ENCODE measurements at places on chromosomes 12 and 14. TPM values are rescaled to one million over a fixed set of nuclear protein-coding genes. Genes with fewer than 3 reads are reported as not detected.

GRCh38 chr12:93813186-93813585, 136.0 kb downstream of the CRADD start:
- DNase-seq: no peak
- H3K36me3 ChIP-seq: no peaks in the 10 kb centered on the region
- H3K27me3 ChIP-seq: no peaks in the 10 kb centered on the region
- H3K4me1 ChIP-seq: peaks cover 7% of the 10 kb centered on the region

GRCh38 chr12:96521895-96522682, 32.7 kb downstream of the CFAP54 start:
- H3K4me1 ChIP-seq: no peaks in the 10 kb centered on the region
- H3K27me3 ChIP-seq: no peaks in the 10 kb centered on the region
- no peak for DNase-seq
- H3K36me3 ChIP-seq: no peaks in the 10 kb centered on the region
- no peak overlapping the region for H3K27ac ChIP-seq
- H3K4me3 ChIP-seq: no peak overlapping the region

The WASHC3 gene
- total RNA-seq: 45.4 TPM

- no peaks in the 10 kb centered on the region for H3K27me3 ChIP-seq
- H3K36me3 ChIP-seq: no peaks in the 10 kb centered on the region
- no peak overlapping the region for H3K27ac ChIP-seq
- H3K4me3 ChIP-seq: no peak overlapping the region
Observed at GRCh38 chr12:49051373-49051764, 9.2 kb downstream of the KMT2D start.

DNA sequence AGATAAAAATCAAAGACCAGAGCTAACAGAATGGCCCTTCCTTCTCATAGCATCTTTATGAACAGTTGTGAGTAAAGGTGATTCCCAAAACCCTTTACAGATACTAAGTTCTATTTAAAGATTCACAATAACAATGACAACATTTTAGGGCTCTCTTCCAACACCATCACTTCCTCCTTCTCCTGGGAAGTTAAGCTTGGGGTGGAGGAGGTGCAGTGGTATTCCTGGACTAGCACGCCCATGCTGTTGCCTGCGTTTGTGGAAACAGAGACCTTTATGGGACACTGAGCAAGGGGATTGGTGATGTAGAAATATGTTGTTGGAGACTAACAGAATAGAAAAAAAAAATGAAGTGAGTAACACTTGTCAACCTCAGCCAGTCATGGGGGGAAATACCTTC, 22.5 kb downstream of the SYNE2 start:
- H3K4me3 ChIP-seq: no peak overlapping the region
- DNase-seq: no peak
- peaks cover 23% of the 10 kb centered on the region for H3K4me1 ChIP-seq
- H3K27ac ChIP-seq: no peak overlapping the region
- no peaks in the 10 kb centered on the region for H3K27me3 ChIP-seq

DNA sequence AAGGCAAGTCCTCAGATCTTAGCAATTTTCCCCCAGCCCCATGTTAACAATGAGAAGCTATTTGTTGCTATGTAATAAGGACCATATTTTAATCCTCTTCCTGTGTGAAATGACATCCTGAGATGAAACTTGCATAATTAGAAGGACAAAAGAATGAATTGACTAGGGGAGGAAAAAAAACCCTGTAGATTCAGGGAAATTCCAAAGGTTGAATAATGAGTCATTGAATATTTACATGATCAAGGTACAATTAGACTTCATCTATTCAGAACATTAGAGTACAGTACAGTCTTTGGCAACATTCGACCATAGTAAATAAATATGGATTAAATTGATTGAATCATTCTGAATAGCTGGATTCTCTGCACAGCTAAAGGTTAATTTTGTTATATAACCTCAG, 9.4 kb downstream of the MYBPC1 start:
- H3K27me3 ChIP-seq: no peaks in the 10 kb centered on the region
- no peak overlapping the region for H3K27ac ChIP-seq
- DNase-seq: no peak
- no peaks in the 10 kb centered on the region for H3K36me3 ChIP-seq
- no peak overlapping the region for H3K4me3 ChIP-seq

DNA sequence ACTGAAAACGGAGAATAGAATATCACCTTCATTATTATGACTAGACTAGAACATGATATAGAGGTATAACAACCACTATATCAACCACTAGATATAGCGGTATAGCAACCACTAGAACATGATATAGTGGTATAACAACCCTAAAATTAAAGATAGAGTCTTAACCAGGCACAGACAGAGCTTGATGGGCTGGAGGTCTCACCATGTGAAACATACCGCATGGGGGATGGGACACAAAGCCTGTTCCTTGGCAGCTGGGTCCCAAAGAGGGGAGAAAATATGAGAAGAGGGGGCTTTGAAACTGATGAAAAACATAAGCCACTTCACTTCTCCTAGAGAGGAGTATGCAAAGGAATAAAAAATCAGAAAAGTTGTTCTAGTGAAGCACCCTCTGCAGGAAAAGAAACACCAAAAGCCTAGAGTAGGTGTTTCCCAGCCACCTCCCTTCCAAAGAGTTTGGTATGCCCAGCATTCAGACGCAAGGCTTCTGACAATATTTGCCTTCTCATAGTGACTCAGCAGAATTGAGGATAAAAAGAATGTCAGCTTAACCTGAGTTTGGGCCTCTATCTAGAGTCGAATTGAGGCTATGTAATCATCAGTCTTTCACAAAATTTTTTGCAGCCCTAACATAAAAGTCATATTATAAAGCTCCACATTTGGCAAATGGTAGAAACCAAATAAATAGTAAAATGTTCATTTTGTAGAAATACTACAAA, 316.4 kb downstream of the NOVA1 start:
- peaks cover 5% of the 10 kb centered on the region for H3K4me1 ChIP-seq
- H3K27me3 ChIP-seq: no peaks in the 10 kb centered on the region
- no peak overlapping the region for H3K4me3 ChIP-seq
- no peak for DNase-seq

GRCh38 chr12:125773033-125773640, 707.9 kb downstream of the AACS start:
- no peaks in the 10 kb centered on the region for H3K4me1 ChIP-seq
- no peak overlapping the region for H3K4me3 ChIP-seq
- no peaks in the 10 kb centered on the region for H3K36me3 ChIP-seq
- no peaks in the 10 kb centered on the region for H3K27me3 ChIP-seq
- DNase-seq: no peak
- H3K27ac ChIP-seq: no peak overlapping the region

The LRP1 gene
- total RNA-seq: 148 TPM

DNA sequence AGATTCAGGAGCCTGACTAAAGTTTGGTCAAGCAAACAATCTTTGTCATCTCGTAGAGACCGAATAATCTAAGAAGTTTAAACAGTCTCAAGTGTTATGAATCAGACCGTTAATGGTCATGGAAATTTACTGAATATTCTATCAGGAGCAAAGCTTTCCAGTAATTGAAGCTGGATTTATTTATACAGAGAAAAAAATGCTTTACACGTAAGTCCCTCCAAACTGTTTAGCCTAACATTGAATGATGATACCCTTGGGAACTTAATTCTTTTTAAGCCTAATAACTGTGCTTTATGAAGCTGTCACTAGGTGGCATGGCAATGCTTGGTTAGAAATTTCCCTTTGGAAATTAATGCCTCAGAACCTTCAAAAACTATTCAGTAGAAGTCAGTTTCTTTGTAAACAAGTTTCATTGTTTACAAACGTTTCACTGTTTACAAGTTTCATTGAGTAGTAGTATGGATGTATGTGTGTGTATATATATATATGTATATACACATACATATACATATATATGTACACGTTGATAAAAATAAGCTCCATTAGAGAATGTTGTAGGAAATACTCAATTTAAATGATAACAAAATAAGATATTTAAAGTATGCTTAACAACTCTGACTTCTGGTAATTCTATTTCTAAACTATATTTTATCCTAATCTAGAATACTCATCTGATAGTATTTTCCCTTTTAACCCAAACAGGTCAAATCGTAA, 32.1 kb downstream of the DEPDC4 start:
- no peak overlapping the region for H3K4me3 ChIP-seq
- peaks cover 1% of the 10 kb centered on the region for H3K4me1 ChIP-seq
- H3K27me3 ChIP-seq: no peaks in the 10 kb centered on the region

DNA sequence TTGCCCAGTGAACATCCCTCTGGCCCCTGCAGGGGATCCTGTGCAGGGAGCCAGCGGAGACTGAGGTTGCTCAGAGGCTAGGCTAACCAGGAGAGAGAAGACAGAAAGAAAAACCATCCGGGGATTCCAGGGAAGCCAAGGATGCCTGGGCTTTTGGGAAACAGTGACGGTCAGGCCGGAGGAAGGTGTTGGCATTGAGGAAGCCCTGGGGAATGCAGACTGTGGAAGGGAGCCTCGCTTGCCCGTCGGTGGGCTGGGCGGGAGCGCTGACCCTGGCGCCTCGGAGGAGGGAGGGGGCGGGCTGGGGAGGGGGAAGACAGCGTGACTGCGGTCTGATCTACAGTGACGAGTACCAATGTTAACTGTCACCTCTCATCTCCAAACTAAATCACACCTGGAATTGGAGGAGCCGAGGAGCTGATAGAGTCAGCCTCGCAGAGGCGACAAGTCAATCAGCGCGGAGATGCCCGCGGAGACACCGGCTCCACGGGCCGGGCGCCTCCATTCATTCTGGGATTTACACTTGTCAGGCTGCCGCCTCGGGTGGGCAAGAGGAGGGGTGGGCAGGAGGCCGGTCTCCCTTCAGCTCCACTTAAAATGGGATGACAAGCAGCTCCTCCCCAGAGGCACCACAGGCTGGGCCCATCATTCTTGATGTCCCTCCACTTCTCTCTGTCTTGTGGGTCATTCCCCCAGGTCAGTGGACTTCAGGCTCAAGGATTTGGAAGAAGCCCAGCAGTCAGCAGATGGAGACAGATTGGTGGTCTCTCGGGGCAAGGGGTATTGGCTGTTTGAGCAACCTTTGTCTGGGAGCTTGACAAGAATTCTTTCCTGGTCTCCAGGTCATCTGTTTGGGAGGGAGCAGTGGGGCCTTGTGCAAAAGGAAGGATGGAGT, 20.4 kb upstream of the GPATCH2L start:
- DNase-seq: no peak
- H3K4me1 ChIP-seq: no peaks in the 10 kb centered on the region
- no peak overlapping the region for H3K4me3 ChIP-seq
- H3K27ac ChIP-seq: no peak overlapping the region

- H3K27ac ChIP-seq: no peak overlapping the region
- H3K4me1 ChIP-seq: no peaks in the 10 kb centered on the region
- DNase-seq: no peak
- no peaks in the 10 kb centered on the region for H3K27me3 ChIP-seq
- H3K4me3 ChIP-seq: no peak overlapping the region
- H3K36me3 ChIP-seq: no peaks in the 10 kb centered on the region
Observed at GRCh38 chr14:88630565-88630964, 67.7 kb downstream of the ZC3H14 start.

- no peak overlapping the region for H3K27ac ChIP-seq
- no peak overlapping the region for H3K4me3 ChIP-seq
- H3K27me3 ChIP-seq: no peaks in the 10 kb centered on the region
- no peak for DNase-seq
- no peaks in the 10 kb centered on the region for H3K36me3 ChIP-seq
Observed at GRCh38 chr14:93888995-93889394, 38.1 kb upstream of the FAM181A start.

The MOAP1 gene
- total RNA-seq: 31.6 TPM

- H3K36me3 ChIP-seq: no peaks in the 10 kb centered on the region
- no peaks in the 10 kb centered on the region for H3K27me3 ChIP-seq
- peak within 1 kb of the TSS; percentile 51 for H3K27ac ChIP-seq
Observed at GRCh38 chr14:31561155-31561846, at the start of gene NUBPL. NUBPL (plus strand) TSS chr14:31561404; CDS start chr14:31561440, 36 bp downstream.

GRCh38 chr12:68376901-68377300, 44.7 kb upstream of the MDM1 start:
- H3K4me1 ChIP-seq: no peaks in the 10 kb centered on the region
- H3K4me3 ChIP-seq: no peak overlapping the region
- H3K36me3 ChIP-seq: no peaks in the 10 kb centered on the region

DNA sequence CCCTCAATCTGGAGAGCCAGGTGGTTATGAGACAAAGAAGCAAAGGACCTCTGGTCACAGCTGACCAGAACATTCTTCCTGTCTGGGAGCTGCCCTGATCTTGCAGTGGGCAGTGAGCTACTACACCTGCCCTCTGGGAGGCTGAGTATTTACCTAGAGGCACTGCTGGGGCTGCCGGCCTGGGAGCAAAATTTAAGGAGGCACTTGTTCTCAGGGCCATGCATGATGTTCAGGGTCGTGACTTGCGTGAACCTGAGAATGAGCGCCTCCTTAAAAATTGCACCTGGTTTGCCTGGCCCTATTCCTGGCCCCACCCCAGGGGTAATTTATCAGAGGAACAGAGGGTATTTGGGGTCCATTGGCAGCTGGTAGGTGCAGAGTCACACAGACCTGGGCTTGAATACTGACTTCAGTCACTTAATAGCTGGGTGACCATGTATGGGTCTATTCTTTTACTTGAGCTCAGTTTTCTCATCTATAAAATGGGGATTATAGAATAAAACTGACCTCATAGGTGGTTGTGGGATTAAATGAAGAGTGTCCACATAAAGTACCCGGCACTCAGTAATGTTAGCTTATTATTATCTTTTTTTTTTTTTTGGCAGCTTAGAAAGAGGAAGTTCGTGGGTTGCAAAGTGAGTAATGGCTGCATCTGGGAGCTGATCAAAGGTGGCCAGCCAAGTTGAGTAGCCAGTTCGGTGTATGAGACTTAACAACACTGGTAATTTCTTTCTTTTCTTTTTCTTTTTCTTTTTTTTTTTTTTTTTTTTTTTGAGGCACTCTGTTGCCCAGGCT, 107.4 kb upstream of the MED13L start:
- H3K27me3 ChIP-seq: no peaks in the 10 kb centered on the region
- H3K4me3 ChIP-seq: no peak overlapping the region
- no peak overlapping the region for H3K27ac ChIP-seq
- H3K4me1 ChIP-seq: peaks cover 19% of the 10 kb centered on the region
